T-cell (primary cell): ENCODE measurements at places on chromosomes 4 and X. TPM values are rescaled to one million over a fixed set of nuclear protein-coding genes. Genes with fewer than 3 reads are reported as not detected.
A peak's percentile ranks its signal among the peaks of the same experiment; 100 is the strongest.

Gene PCDH10
- total RNA-seq, result not detected

Gene MTNR1A
- not detected for total RNA-seq

Gene SMIM10L2A
- 1.4 TPM for total RNA-seq

DNA sequence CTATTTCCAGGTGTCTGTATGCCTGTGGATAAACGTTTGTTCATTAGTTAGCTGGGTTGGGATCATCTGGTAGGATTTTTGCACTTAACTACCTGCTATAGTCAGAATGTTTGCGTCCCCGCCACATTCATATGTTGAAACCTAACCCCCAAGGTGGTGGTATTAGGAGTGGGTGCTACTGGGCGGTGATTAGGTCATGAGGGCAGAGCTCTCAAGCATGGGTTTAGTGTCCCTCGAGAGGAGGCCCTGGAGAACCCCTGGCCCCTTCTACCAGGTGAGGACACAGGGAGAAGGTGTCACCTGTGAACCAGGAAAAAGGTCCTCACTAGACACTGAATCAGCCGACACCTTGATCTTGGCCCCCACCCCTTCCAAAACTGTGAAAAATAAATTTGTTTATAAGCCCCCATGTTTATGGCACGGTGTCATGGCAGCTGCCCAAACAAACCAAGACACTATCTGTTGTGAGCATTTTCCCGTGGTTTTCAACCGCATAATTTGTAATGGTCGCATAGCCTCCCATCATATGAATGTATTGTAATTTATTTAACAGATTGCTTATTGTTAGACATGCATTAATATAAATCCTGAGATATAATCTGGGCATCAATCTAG is 92.7 kb upstream of the TRIM2 start:
- no peaks in the 10 kb centered on the region for H3K27me3 ChIP-seq
- no peak for DNase-seq
- no peaks in the 10 kb centered on the region for H3K36me3 ChIP-seq
- peaks cover 33% of the 10 kb centered on the region for H3K4me1 ChIP-seq
- H3K4me3 ChIP-seq, result no peak overlapping the region
- H3K27ac ChIP-seq, result no peak overlapping the region

Gene RNF150
- not detected for total RNA-seq

DNA sequence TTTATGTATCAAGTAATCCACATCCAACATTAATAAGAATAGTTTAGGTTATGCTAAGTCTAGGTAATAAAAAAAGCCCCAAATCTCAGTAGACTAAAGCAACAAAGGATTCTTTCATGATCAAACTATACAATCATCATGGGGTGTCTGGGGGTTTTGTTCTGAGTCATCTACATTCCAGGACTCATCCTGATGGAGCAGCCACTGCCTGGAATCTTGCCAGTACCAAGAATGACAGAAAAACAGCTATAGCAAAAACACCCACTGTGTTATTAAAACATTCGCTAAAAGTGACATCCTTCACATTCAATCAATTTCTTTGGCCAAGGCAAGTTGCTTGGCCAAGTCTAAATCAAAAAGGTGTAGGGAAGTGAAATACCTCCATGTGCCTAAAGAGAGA is 3.9 kb upstream of the ARHGEF38 start:
- no peaks in the 10 kb centered on the region for H3K4me1 ChIP-seq
- no peaks in the 10 kb centered on the region for H3K36me3 ChIP-seq
- DNase-seq, result no peak
- H3K27ac ChIP-seq, result no peak overlapping the region
- H3K4me3 ChIP-seq, result no peak overlapping the region

GRCh38 chrX:109660435-109661143 is 35.6 kb upstream of the KCNE5 start:
- H3K27me3 ChIP-seq, result no peaks in the 10 kb centered on the region
- peaks cover 8% of the 10 kb centered on the region for H3K36me3 ChIP-seq
- H3K4me1 ChIP-seq, result no peaks in the 10 kb centered on the region
- H3K4me3 ChIP-seq, result no peak overlapping the region

GRCh38 chr4:31026256-31026655 is 306.1 kb downstream of the PCDH7 start:
- no peak overlapping the region for H3K27ac ChIP-seq
- H3K4me1 ChIP-seq, result no peaks in the 10 kb centered on the region
- no peak overlapping the region for H3K4me3 ChIP-seq
- no peaks in the 10 kb centered on the region for H3K27me3 ChIP-seq
- no peak for DNase-seq
- H3K36me3 ChIP-seq, result no peaks in the 10 kb centered on the region

Gene AGTR2
- not detected for total RNA-seq

Gene ASMT
- not detected for total RNA-seq

DNA sequence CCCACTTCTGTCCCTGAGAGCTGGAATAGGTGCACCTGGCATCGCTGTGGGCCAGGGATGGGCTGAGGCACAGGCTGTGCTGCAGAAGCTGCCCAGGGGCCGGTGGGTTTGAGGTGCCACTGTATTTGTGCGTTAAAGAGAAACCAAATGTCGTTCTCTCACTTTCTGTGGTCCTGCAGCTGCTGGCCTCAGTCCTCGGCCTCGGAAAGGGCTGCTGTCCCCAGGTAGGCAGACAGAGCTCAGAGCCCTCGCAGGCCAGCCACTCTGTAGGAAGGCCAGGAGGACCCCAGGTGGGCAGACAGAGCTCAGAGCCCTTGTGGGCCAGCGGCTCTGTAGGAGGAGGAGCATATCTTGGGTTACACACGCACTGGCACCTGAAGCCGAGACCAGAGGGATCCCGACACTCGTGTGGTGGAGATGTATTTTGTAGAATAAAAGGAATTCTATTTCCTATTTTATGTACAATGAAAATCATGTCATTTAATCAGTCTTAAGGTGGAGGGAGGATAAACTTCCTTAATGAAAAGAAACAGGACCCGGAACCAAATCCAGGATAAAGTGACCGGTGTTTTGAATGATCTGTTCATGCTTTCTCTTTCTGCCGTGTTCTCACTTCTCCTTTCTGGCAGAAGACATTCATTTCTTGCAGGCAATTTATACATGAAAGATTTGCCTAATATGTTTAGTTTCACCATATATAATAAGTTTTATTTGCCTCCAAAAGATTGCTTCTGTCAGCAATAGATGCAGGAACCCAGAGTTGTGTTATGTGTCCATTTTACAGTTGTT is 54.4 kb upstream of the HGFAC start:
- H3K4me1 ChIP-seq, result peaks cover 14% of the 10 kb centered on the region
- H3K27me3 ChIP-seq, result no peaks in the 10 kb centered on the region
- no peak overlapping the region for H3K4me3 ChIP-seq
- DNase-seq, result no peak
- no peaks in the 10 kb centered on the region for H3K36me3 ChIP-seq

Gene ZNF157
- total RNA-seq, result 1.1 TPM

DNA sequence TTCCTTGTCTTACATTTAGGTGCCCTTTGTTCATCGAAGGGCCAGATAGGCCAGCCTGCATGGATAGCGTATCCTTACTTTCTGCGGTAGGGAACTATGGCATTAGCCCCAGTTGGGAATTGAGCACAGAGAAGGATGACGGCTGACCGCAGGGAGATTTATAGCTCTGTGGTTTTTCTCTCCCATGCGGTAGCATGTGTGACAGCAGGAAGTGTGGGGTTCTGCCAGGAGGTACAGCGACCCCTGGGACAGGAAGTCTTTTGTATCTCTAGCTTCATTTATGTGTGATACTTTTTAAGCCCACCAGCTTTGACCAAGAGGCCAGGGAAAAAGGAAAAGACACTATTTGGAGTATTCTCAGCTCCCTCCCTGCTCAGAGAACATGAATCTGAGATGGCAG is 33.1 kb downstream of the GAB3 start:
- H3K27ac ChIP-seq, result peak overlapping the region; percentile 73
- H3K27me3 ChIP-seq, result no peaks in the 10 kb centered on the region
- no peak for DNase-seq
- peaks cover 49% of the 10 kb centered on the region for H3K4me1 ChIP-seq
- H3K4me3 ChIP-seq, result peak overlapping the region; percentile 25

Gene SSX2B
- total RNA-seq, result not detected

Gene VCX
- total RNA-seq, result not detected

GRCh38 chrX:48996969-48997368 is 5.1 kb downstream of the GRIPAP1 start:
- no peaks in the 10 kb centered on the region for H3K4me1 ChIP-seq
- H3K27me3 ChIP-seq, result no peaks in the 10 kb centered on the region
- no peak overlapping the region for H3K4me3 ChIP-seq
- DNase-seq, result no peak
- peaks cover 45% of the 10 kb centered on the region for H3K36me3 ChIP-seq

DNA sequence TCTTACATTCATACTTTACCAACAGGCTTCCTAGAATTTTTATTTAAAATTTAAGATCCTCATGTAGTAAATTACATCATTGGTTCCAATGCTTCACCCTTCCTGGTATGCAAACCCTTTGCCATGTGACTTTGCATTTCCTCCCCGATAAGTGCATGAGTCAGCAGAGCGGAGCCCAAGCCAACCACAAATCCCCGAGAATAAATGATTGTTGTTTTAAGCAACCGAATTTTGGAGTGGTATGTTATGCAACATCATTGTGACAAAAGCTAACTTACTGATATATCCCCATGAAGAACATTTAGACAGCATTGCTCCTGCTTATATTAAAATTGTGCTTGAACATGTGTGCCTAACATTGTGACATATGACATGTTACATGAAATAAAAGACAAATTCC is 199.4 kb upstream of the DDX53 start:
- H3K36me3 ChIP-seq, result no peaks in the 10 kb centered on the region
- no peak overlapping the region for H3K27ac ChIP-seq
- no peaks in the 10 kb centered on the region for H3K4me1 ChIP-seq
- no peak for DNase-seq

GRCh38 chr4:6703786-6704185 is 5.9 kb downstream of the MRFAP1L1 start:
- peaks cover 46% of the 10 kb centered on the region for H3K4me1 ChIP-seq
- no peak for DNase-seq
- H3K27ac ChIP-seq, result no peak overlapping the region
- H3K4me3 ChIP-seq, result no peak overlapping the region
- no peaks in the 10 kb centered on the region for H3K27me3 ChIP-seq

Gene MAGEA10
- not detected for total RNA-seq

Gene STARD8
- total RNA-seq, result 0.13 TPM

DNA sequence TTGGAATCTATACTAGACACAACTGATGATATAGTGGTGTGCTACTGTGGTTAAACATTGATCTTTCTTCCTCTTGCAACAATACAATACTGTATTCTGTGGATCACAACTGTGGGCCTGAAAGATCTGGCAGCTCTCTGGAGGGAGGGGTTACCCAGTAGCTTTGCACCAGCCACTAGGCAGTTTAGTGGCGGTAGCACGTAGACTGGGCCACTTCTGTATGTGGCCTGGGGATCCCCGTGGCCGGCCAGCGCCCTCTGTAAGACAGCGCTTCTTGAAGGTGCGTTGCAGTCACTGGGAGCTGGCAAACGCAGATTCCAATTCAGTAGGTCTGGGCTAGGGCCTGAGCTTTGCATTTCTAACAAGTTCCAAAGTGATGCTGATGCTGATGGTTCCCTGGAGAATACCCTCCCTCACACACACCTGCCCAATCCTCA is 168.6 kb downstream of the MGST2 start:
- H3K36me3 ChIP-seq, result no peaks in the 10 kb centered on the region
- no peak overlapping the region for H3K4me3 ChIP-seq
- H3K27me3 ChIP-seq, result no peaks in the 10 kb centered on the region
- DNase-seq, result no peak

Gene XG
- 0.13 TPM for total RNA-seq

Gene WNK3
- 0.29 TPM for total RNA-seq

- H3K27ac ChIP-seq, result no peak overlapping the region
- no peak overlapping the region for H3K4me3 ChIP-seq
- H3K4me1 ChIP-seq, result no peaks in the 10 kb centered on the region
Measured at GRCh38 chr4:158949099-158949498, 153.8 kb upstream of the RAPGEF2 start.

DNA sequence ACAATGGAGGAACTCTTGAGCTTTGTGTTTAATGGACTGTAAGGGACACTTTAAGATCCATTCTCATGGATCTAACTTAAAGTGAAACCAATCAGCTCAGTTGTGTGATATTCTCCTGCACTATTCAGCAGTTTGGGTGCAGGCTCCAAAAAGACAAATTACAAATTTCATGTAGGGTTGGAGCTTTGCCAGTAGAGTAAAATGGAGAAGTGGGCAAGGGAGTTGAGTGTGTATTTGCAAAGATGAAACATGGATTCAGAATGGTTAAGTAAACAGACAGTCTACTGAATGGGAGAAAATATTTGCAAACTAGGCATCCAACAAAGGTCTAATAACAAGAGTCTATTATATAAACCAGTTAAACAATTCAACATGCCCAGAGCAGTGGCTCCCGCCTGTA is 21.2 kb upstream of the MID2 start:
- H3K36me3 ChIP-seq, result no peaks in the 10 kb centered on the region
- no peak overlapping the region for H3K4me3 ChIP-seq
- H3K4me1 ChIP-seq, result no peaks in the 10 kb centered on the region
- no peak overlapping the region for H3K27ac ChIP-seq

GRCh38 chr4:106063009-106063408 is 167.7 kb downstream of the NPNT start:
- no peak overlapping the region for H3K4me3 ChIP-seq
- no peak for DNase-seq
- no peaks in the 10 kb centered on the region for H3K27me3 ChIP-seq
- H3K36me3 ChIP-seq, result no peaks in the 10 kb centered on the region
- H3K4me1 ChIP-seq, result no peaks in the 10 kb centered on the region
- H3K27ac ChIP-seq, result no peak overlapping the region

Gene CSAG1
- not detected for total RNA-seq

DNA sequence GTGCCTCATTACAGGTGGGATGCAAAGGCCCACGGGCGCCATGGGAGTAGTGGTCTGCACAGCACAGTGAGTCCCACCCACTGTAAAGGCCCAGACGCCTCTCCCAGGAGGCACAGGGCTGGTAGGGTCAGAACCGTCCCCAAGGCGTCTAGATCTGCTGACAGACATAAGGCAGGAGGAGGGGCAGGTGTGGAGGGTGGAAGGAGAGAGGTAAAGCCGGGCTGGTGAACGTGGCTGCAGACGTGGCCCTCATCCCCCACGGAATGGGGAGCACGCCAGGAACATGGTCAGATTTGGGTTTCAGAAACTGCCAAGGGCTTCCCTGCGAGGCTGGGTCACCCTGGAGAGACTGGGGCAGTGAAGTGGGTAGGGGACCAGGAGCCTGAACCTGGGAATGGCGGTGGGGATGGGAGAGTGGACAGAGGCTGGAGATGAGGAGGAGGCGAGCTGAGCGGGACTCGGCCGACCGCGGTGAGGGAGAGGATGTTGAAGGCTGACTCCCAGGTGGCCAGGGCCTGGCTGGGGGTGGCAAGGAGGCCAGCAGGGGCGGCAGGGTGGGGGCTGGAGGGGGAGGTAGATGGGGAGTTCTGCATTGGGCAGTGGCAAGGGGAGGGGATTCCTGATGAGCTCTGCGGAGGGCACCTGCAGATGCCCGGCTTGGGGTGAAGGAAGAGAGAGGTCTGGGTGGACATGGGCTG is 184.9 kb downstream of the AFAP1 start:
- no peaks in the 10 kb centered on the region for H3K36me3 ChIP-seq
- no peaks in the 10 kb centered on the region for H3K27me3 ChIP-seq
- H3K27ac ChIP-seq, result no peak overlapping the region
- no peak overlapping the region for H3K4me3 ChIP-seq
- H3K4me1 ChIP-seq, result peaks cover 14% of the 10 kb centered on the region
